ENCODE measurements at places on chromosomes 2 and 18.

DNA sequence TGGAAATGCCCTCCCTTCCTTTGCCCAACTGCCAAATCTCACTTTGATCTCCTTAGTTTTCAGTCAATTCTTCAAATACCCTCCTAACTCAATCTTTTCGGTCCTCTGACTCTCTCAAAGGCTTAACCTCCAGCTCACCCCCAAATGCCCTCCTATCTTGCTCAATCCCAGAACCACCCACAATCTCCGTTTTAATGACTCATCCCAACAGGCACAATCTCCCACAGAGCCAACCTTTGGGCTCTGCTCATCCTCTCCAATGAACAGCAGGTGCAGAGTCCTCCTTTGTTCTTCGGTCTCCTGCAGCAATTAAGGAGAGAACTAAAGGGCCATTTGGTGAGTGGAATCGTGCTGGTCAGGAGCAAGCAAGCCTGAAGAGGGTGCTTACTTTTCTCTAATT lies 366.1 kb upstream of the CRIM1 start:
- no peak for DNase-seq

- DNase-seq = no peak
Measured at GRCh38 chr2:86213699-86214502, 14.6 kb downstream of the MRPL35 start.

- DNase-seq = no peak
Measured at GRCh38 chr18:8448130-8448529, 161.1 kb upstream of the RAB12 start.

GRCh38 chr2:144430722-144431391 lies 89.1 kb downstream of the ZEB2 start:
- no peak for DNase-seq

- DNase-seq = no peak
Measured at GRCh38 chr2:19124135-19124534, 234.3 kb downstream of the OSR1 start.

- DNase-seq = no peak
Measured at GRCh38 chr2:119700866-119701265, 21.9 kb downstream of the TMEM177 start.

- no peak for DNase-seq
Measured at GRCh38 chr2:118105497-118105896, 17.2 kb downstream of the INSIG2 start.

DNA sequence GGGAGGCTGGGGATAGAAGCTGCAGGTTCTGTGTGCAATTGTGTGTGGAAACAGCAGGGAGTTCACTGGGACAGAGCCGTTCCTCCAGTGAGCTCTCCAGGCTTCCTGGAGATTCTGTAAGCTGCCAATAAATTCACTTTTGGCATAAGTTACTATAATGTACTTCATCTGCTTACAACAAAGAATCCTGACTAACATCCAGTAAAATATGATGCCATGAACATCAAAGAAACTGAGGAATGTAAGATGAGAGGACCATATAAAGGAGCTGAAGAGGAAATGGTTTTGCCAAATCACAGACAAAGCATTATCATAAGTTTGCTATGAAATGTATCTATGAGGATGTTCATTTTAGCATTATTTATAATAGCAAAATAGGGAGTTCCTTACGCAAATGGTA lies 175.3 kb downstream of the KCNE4 start:
- no peak for DNase-seq

DNA sequence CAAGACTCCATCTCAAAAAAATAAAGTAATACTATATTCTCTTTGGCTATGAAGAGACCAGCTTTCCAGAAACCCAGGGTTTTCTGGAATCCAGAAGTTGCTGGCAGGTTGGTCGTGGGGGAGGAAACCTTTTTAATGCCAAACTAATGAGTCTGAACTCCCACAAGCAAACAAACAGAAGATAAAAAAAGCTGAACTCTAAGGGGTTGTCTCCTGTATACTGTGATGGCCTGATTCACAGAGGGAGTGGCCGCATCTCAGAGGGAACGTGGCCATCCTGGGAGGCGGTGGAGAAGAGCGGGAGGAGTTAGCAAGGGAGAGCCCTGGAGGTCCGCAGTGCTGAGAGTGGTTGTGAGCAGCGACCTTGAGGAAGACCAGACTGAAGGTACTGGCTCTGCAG lies 36.1 kb downstream of the LIMS1 start:
- DNase-seq = no peak

DNA sequence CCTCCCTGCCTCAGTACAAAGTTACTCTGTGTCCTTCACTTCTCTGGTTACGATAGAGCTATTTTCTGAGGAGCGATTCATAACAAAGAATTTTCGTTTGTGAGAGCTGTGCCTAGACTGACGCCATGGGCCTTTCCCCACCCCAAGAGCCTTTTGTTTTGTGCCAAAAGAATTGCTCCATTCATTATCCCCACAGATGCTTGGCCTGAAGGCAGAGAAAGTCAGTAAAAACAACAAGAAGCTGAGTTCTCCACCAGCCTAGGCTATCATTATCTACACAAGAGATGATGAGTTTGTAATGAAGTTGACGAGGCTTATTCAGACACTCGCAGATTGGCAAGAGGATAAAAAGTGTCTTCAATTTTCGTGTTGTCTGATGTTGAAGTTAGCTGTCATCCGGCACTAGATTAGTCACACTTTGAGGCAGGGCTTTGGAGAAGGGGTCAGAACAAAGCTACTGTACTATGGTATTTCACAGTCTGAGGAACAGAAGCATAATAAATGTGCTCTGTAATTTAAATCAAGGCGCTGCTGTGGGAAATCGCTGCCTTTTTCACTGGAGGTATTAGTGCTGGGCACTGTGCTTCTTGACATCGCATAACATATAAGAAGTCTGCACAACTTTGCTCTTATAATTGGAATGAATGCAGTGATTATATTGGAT lies 278.4 kb upstream of the FIGN start:
- DNase-seq = no peak

DNA sequence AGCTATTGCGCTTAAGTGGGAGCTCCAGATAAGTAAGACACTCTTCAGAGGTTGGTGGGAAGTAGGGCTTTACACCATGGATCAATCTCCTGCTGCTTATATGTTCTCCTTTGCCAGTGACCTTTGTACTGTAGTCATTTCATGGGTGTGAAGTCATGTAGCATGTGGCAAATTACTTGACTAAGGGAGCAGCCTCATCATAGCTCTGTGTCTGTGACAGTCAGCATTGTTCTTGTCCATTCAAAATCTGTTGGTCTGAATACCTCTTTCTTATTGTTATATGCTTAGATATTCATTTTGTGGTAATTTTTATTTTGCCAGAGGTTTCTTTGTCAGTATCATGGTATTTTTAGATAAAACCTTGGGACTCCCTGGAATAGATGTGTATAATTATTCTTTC lies 18.2 kb downstream of the SLC4A1AP start:
- no peak for DNase-seq

- DNase-seq = no peak
Measured at GRCh38 chr2:95060446-95061118, 35.1 kb downstream of the MAL start.

- DNase-seq = no peak
Measured at GRCh38 chr18:45139478-45139877, 458.8 kb downstream of the SETBP1 start.

- no peak for DNase-seq
Measured at GRCh38 chr2:235347691-235348090, 146.2 kb upstream of the AGAP1 start.
